Kidney (tissue), 22 donors: ENCODE measurements at places on chromosomes 13 and 19. TPM values are rescaled to one million over a fixed set of nuclear protein-coding genes. Genes with fewer than 3 reads are reported as not detected.

- DNase-seq, result peak; percentile 53
- H3K27ac ChIP-seq, result no peak overlapping the region
- no peaks in the 10 kb centered on the region for H3K36me3 ChIP-seq
- no peaks in the 10 kb centered on the region for H3K4me1 ChIP-seq
- H3K4me3 ChIP-seq, result no peak overlapping the region
Observed at GRCh38 chr19:18725841-18726770, 42.6 kb downstream of the CRTC1 start.

DNA sequence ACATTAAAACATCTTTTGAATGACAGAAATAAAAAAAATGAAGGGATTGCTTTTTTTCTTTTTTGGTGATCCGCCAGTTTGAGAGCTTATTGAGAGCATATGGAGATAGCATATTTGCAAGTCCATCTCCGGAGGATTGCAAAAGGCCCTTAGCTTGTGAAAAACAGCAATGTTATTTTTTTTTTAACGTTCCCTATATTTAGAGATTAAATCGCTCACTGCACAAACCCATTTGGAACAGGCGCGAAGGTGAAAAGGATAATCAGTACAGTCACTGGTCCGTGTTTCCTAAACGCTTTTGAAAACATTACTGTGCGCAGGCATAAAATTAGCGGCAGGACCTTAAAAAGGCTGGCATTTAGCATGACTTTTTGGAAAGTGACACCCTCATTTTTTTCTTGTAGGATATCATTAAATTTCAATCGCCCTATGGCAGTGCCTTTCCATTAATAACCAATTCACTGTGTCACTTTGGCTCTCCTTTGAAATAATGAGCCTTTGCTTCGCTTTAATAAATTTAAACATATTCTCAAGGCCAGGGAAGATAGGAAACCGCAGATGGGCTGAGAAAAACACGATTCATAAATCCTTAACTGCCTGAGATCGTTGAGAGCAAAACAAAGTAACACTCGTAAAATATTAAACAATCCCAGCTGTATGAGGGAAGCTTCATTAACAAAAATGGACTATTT, 342.2 kb downstream of the DACH1 start:
- no peaks in the 10 kb centered on the region for H3K36me3 ChIP-seq
- H3K4me1 ChIP-seq, result no peaks in the 10 kb centered on the region
- H3K27ac ChIP-seq, result no peak overlapping the region
- peak overlapping the region; percentile 35 for H3K4me3 ChIP-seq

DNA sequence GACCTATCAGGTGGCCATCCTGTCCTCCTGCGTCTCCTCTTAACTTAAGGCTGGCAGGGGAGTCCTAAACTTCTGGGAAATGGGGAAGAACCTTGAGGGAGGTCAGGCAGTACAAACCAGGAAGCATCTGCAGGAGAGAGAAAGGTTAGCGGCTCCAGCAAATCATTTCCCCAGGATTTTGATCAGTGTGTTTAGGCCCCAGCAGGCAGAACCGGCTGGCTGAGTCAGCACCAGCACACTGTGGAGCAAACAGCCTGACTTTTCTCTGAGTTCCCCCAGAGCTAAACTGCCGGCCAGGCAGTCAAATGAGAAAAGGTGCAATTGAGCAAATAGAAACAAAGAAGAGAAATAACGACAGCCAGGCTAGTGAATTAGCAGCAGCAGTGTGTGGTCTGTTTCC, 46.7 kb upstream of the MEDAG start:
- DNase-seq, result no peak
- no peaks in the 10 kb centered on the region for H3K4me1 ChIP-seq
- no peak overlapping the region for H3K4me3 ChIP-seq
- H3K36me3 ChIP-seq, result no peaks in the 10 kb centered on the region

- no peaks in the 10 kb centered on the region for H3K4me1 ChIP-seq
- no peak overlapping the region for H3K27ac ChIP-seq
- peak; percentile 18 for DNase-seq
- no peak overlapping the region for H3K4me3 ChIP-seq
Observed at GRCh38 chr19:31716826-31717225, 367.6 kb upstream of the TSHZ3 start.

DNA sequence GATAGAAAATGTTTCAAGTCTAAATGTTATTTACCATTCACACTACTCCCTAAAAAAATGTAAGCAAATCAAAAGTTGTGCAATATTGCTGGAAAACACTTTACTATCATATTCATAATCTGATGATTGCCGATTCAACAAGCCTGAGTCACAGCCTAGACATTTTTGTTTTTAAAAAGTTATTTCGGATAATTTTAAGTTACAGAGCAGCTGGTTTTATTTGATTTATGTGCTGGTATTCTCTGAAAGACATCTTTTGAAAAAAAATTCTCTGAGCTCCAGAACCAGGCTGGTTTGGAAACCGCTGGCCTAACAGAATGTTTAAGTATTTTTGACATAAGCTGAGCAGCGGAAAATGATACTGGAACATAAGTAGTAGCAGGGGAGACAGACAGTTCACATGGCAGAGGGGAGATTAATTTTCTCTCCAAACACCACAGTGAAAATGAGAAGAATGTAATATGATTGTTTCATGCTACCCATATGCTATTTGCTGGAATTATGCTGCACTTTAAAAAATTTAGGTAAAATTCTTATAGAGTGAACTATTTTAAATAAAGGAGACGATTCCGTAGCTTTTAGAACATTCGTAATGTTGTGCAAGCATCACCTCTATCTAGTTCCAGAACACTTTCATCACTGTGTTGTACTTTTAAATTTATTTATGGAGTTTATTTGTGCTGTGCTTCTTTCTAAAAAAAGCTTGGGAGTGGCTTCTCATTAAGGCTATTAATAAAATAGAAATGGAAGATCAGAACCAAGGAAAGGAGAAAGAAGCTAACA, 36.1 kb downstream of the TBC1D4 start:
- no peak for DNase-seq
- no peaks in the 10 kb centered on the region for H3K4me1 ChIP-seq
- no peaks in the 10 kb centered on the region for H3K36me3 ChIP-seq
- peak overlapping the region; percentile 15 for H3K27ac ChIP-seq
- H3K4me3 ChIP-seq, result no peak overlapping the region

The ZNF763 gene
- total RNA-seq, result 9.8 TPM

The PSG7 gene
- not detected for total RNA-seq

The SLC10A2 gene
- 0.19 TPM for total RNA-seq

The ZAR1L gene
- not detected for total RNA-seq

The PRR36 gene
- total RNA-seq, result 4.2 TPM

The OR7C2 gene
- total RNA-seq, result not detected

The U2AF2 gene
- 161 TPM for total RNA-seq

The C5AR2 gene
- total RNA-seq, result 2.5 TPM

The DIRAS1 gene
- total RNA-seq, result 2.3 TPM
